ENCODE measurements at places on chromosomes 1 and 21.

GRCh38 chr1:231196728-231197127, 34.9 kb downstream of the TRIM67 start:
- DNase-seq: no peak

DNA sequence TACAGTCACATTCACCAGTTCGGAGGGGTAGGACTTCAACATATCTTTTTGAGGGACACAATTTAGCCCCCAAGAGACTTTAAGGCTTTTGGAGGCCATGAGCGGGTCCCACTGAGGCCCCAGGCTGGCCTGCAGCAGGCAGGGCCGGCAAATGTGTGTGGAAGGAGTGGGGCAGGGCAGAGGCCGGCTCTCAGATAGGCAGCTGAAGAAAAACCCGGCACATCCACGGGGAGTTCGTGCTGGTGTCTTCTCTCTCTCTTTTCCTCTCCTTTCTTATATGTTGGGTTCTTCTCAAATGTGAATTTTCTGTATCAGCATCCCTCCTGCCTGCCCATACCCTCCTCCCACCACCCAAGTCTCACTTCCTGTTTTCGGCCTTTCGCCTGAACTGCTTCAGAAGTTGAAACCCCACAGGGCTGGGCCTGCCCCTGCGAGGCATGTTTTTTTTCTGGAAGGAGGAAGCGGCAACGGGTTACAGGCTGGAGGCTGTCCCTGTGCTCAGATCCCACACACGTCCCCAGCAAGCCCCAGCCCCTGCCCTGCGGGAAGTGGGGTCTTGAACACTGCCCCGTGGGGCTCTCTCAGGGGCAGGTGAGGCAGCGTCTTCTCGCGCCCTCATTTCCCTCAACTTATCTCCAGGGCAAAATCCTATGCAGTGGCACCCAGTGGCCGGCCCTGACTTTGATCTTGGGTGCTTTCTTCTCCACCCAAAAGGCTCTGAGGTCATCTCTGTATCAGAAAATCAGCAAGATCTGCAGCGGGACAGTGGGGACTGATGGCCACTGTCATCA, 9.7 kb upstream of the UMODL1 start:
- no peak for DNase-seq

- DNase-seq: no peak
These were observed 117.5 kb downstream of the PRDM16 start for GRCh38 chr1:3186526-3186921.

DNA sequence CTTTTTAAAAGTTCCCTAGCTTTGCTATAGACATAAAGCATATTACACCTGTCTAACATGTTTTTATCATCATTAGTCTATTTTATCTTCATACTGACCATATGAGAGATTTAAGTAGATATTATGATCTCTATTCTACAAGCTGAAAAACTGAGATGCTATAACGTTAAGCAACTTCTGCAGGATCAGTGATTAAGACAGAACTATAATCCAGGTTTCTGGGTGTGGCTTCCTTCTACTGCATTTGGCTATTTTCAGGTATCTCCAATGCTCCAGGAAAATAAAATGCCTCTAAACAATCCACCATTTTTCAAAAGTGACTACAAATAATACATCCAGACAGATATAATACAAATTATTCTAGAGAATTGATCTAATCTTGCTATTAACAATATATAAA, 53.4 kb downstream of the RGS2 start:
- DNase-seq: no peak

DNA sequence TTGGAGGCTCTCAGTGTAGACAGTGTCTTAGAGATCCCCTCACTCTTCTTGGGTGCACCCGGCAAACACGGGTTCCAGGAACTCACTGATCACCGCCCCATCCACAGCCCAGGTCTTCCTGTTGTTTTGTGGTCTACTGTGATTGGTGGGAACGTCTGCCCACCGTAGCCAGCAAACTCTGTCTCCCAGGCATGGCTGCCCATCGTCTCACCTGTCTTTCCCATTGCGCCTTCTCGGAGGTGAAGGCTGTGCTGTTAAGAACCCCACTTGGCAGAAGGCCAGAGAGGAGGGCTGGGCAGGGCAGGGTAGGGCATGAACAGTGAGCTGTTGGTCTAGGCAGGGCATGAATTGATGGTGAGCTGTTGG, 14.1 kb upstream of the KCNA2 start:
- DNase-seq: peak; percentile 76

DNA sequence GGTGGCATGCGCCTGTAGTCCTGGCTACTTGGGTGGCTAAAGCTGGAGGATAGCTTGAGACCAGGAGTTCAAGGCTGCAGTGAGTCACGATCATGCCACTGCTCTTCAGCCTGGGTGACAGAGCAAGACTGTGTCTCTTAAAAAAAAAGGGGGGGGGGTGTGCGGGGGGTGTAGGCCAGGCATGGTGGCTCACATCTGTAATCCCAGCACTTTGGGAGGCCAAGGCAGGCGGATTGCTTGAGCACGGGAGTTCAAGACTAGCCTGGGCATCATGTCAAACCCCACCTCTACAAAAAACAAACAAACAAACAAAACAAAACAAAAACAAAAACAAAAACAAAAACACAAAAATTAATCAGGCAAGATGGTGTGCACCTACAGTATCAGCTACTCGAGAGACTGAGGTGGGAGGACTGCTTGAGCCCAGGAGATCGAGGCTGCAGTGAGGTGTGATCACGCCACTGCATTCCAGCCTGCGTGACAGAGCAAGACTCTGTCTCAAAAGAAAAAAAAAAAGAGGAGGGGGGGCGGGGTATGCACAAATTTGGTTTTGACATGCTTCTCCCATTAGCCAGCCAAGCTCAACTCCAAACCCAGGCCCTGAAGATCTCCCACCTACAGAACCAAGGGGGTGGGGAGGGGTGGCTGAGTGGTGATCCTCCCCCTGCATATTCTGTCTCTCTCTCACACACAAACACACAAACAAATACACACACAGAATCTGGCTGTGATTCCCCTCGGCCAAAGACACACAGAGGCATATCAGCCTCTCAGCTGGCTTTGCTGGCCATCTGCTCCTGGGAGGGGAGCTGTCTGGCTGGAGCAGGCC, 3.1 kb downstream of the PTAFR start:
- DNase-seq: no peak

- no peak for DNase-seq
These were observed 75.8 kb upstream of the DPH5 start for GRCh38 chr1:101101360-101101759.

GRCh38 chr1:214569357-214570004, 18.1 kb upstream of the PTPN14 start:
- no peak for DNase-seq

DNA sequence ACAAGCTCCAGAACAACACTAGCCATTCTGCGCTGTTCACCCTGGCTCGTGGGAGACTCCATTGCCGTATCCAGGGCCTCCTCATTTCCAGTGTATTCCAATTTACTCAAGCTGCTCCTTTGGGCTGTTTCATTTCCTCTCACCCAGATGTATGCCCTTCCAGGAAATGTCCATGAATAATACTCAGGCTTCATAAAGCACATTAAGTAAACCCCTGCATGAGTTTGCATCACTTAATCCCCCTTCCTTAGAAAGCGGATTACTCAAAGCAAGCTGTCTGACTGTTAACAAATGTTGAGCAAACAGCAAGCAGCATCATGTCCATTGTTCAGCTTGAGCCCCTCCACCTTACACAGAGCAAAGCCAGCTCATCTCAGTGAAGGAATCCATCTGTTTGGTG, 403.6 kb upstream of the PBX1 start:
- no peak for DNase-seq

GRCh38 chr1:23743287-23744152, at the start of gene ELOA:
TSS of gene ELOA (plus strand) at chr1:23743471. CDS start at chr1:23743504, 33 bp downstream.
- DNase-seq: peak; percentile 76

DNA sequence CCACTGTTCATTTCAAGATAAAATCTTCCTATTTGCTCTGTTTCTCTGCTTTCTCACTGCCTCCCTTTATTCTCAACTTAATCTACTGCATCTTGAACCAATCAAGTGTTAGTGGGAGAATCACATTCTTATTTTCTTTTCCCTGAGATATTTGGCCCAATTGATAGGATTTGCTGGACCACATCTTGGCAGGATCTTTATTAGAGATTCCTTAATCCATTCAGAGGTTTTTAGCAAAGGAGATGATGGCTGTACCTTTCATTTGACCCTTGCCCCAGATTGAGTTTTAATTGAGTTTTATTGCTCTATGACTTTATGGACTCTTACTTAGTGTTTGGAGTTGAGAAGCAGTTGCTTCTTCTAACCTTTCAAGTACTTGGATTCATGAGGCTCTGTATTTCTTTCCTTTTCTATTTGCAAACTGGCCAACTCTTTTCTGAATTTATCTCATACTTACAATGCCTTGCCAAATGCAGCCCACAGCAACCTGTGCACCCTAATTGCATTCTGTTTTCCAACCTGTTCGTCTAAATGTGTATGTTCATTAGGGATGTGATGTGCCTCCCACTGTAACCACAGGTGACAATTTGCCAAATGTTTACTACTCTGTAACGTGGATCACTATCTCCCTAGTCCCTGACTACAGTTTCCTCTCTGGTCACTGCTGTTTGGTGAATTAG, 274.8 kb upstream of the KAZN start:
- DNase-seq: no peak

- no peak for DNase-seq
These were observed 98.2 kb upstream of the ZNHIT6 start for GRCh38 chr1:85806236-85806965.

- DNase-seq: no peak
These were observed 2.3 kb upstream of the JAM2 start for GRCh38 chr21:25636727-25637126.

DNA sequence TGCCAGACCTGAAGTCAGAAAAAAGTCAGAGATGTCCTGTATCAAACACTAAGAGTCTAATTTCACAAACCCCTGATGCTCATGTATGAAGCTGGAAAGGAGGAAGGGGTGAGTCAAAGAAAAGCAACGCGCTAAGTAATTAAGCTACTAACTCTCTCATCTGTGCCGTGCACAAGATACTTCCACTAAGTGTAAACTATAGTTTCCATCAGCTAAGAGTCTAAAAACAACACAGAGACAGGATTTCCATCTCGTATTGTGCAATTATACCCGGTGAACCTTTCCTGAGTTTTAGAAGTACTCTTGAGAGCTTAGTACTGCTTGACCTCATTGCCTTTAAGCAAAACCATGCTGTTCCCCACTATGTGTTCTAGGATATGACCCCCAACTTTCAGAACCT, 19.0 kb downstream of the DNALI1 start:
- no peak for DNase-seq

DNA sequence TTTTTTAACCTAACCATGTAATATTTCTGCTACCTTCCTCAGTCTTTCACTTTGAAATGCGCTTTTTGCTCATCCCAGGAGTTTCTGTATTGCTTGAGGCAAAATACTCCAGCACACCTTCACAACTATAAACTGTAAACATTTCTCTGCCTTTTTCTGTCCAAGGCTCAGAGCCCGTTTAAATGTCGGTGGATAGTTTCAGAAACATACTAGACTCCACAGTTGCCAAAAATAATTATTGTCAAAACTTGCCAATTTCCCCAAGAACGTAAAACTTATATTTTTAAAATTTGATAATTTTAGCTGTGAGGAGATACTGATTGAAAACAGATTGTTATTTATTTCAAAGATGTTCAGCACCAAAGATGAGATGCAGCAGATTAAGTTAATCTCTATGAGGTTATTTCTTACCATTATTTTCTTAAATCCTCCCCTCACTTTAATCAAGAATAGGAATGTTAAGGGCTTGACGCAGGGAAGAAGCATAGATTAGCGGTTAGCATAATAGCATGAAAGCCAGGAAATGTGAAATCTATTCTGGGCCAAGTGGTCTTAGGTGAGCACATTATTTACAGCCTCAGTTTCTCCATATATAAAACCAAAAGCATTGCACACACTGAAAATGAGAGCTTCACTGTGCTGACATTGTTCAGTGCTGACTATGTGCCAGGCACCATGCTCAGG, 91.5 kb upstream of the ESRRG start:
- DNase-seq: no peak

DNA sequence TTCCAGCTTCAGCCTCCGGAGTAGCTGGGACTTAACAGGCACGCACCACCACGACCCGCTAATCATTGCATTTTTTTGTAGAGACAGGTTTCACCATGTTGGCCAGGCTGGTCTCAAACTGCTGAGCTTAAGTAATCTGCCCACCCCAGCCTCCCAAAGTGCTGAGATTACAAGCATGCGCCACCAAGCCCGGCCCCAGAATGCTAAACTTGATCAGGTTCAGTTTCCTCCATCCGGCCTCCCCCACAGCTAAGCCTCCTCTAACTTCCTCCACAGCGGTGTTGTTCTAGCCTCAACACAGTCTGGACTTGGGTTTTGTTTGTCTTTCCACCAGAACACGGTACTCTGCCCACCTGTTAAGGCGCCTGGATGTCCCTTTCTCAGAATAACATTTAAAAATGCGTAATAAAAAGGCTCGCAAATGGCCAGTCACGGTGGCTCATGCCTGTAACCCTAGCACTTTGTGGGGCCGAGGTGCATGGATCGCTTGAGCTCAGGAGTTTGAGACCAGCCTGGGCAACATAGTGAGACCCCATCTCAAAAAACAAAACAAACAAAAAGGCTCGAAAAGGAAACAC, 2.4 kb downstream of the PARP1 start:
- DNase-seq: peak; percentile 43

DNA sequence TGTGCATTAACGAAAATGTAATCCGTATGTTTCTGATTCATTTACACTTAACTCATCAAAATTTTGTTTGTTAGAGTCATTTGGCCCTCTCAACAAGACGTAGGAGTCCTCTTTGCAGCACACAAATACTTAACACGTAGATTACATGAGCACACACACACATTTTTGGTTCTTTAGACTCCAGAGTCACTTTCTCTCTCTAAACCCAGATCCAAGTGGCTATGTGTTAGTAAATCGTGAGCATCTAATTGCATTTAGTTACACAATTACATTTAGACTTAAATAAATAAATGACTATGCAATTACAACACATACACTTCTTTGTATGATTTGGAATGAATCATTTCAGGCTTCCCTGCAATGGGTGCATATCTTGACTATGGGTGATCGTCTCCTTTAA, 109.0 kb upstream of the GREM2 start:
- DNase-seq: no peak

- DNase-seq: no peak
These were observed 9.5 kb downstream of the MR1 start for GRCh38 chr1:181043025-181043888.

All from T-helper 1 cell (primary cell).